ENCODE measurements at places on chromosomes 4 and X.

- DNase-seq = no peak
Observed at GRCh38 chr4:81507530-81507929, 35.8 kb upstream of the RASGEF1B start.

DNA sequence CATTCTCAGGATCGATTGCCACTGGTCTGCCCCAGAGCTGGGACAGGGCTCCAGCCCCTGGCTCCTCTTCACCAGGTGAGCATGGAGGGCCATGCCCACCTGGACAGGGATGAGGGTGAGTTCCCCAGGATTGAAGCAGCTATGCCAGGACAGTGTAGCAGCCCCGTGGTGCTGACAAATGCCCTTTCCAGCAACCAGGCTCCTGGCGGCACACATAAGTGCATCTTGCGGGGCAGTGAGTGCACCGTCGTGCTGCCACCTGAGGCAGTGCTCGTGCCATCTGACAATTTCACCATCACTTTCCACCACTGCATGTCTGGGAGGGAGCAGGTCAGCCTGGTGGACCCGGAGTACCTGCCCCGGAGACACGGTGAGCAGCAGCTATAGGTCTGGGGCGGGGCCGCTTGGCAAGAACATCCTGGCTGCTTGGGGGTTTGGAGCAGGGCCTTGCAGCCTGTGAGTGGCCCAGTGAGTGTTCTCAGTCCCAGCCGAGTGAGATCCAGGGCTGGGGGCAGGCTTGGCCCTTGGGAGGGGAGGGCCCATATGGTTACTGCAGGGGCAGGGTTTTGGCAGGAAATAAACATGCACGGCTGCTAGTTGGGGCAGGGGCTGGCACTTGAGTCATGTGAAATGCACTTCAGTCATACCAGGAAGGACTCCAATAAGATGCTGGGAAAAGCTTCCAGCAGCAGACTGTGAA, 6.1 kb downstream of the IL9R start:
- DNase-seq = peak; percentile 55

- DNase-seq = no peak
Observed at GRCh38 chrX:72358313-72358712, 52.6 kb upstream of the CITED1 start.

DNA sequence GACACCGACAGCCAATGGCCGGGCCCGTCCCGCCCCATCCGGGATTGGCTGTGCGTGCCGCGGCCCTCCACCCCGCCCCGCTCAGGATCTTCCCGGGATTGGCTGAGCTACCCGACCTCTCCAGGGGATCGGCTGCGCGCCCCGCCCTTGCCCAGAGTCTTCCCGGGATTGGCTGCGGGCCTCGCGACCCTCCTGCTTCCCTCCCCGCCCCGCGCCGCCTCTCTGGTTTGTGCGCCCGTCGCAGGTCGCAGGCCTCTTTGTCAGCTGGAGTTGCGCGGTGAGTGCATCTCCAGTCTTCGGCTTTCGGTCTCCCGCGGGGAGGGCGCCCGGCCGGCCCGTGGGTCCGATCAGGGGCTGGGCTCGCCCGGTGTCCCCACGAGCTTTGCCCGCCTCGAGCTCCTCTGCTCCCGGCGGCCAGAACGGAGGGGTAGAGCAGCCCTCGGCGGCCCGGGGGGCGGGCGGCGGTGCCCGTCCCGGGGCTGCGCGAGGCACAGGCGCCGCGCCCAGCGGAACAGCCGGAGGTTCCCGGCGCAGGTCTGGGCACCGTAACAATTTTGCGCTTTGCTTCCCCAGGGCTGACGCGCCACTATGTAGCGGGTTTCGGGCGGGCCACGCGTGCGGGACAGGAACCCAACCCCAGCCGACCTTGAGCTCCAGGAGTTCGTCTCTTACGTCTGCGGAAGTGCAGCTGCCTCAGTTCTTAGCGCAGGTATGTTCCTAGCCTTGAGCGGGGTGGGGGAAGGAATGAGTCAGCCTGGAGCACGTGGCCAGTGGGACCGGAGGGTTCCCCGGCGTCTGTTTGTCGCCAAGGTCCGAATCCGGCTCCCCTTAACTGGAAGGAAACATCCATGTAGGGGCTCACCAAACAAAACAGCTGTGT, 38.7 kb downstream of the ERVMER34-1 start:
- DNase-seq = peak; percentile 99

GRCh38 chrX:29634516-29634915, 580.8 kb upstream of the MAGEB2 start:
- DNase-seq = no peak

DNA sequence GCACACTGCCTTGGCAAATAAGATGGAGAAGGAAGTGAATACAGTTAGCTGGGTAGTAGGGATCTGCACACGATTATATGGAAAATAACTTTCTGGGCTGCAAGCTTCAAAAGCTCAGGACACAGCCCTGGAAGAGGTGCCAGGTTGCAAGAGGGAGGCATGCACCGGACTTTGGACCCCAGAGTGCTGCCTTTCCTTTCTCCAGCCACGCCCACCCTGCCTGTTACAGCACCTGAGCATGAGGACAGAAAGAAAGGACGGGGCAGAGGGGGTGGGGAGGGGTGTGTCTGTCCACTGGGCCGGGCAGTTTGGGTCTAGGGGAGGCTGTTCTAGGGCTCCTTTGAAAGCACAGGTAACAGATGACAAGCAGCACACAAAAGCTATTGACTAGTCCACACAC, 152.8 kb downstream of the ENPP6 start:
- DNase-seq = no peak

DNA sequence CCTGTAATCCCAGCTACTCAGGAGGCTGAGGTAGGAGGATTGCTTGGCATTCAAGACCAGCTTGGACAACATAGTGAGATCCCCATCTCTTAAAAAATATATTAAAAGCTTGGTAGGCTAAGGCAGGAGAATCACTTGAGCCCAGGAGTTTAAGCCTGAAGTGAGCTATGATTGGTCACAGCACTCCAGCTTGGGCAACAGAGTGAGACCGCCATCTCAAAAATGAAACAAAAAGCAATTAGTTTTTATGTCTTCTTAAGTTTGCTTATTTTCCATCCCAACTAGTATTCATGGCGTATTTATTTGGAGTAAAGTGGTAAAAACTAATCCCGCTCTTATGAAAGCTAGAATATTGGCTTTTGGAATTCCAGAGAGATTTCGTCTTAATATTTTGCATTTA, 25.4 kb upstream of the PDE5A start:
- no peak for DNase-seq

- DNase-seq = no peak
Observed at GRCh38 chr4:128675083-128675482, 134.4 kb upstream of the JADE1 start.

DNA sequence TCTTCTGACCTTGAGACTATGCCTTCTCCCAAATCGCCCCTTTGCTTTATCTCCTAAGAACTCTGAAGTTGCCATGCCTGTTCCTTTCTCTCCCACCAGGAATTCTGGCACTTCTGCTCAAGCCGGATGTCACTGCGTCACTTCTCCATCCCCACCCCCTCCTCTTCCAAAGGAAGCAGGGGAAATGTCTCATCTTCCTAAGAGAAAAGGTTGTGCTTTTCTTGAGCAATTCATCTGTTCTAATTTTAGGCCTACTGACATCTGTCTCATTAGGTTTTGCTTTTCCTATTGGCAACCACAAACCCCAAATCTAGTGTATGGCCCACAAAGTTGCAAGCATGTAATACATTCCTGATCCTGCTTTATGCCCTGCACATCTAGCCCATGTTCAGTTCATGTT, 163.1 kb upstream of the PLAC1 start:
- no peak for DNase-seq

DNA sequence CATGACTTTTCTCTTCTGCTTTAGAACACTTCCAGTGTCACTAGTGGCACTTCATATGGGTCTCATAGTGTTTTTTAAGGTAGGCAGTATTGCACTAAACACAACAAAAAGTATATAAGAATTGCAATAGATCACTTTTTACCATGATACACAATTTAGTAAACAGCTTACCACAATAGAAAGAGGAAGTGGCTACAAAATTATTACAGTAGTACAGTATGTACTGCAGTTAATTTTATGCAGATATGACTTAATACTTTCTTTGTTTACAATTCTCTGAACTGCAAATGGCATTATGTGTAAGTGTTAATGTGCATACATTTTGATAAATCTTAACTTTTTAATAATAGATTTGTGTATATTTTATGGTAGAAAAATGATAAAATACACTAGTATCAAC, 157.3 kb downstream of the RRAGB start:
- no peak for DNase-seq

- DNase-seq = no peak
Observed at GRCh38 chr4:154415313-154415712, 76.3 kb downstream of the DCHS2 start.

- DNase-seq = no peak
Observed at GRCh38 chr4:14621731-14622463, 380.4 kb upstream of the CPEB2 start.

- DNase-seq = no peak
Observed at GRCh38 chr4:52638717-52639116, 20.4 kb downstream of the USP46 start.

DNA sequence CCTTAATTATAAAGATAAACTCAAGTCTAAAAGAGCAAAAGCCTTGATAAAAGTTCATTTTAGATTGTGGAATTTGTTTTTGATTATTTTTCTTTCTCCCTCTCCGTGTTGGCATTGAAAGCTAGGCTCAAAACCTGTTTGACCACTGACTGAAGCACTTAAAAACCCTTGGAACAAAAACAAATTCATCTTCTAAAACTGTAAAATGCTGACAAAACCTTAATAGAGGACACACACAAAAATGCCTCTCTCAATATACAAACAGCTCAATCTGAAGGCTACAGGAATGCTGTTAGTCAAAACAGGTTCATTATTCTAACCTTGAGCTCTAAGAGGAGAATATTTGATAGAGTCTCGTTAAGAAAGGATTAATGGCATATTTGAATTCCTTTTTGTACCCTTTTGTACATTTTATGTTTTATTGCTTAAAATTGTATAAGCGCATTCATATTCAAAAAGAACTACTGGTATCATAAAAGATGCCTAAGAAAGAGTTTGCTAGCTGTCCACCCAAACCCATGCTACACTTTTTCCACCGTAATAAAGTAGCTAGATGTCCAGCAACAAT, 74.3 kb upstream of the NAP1L5 start:
- DNase-seq = no peak

DNA sequence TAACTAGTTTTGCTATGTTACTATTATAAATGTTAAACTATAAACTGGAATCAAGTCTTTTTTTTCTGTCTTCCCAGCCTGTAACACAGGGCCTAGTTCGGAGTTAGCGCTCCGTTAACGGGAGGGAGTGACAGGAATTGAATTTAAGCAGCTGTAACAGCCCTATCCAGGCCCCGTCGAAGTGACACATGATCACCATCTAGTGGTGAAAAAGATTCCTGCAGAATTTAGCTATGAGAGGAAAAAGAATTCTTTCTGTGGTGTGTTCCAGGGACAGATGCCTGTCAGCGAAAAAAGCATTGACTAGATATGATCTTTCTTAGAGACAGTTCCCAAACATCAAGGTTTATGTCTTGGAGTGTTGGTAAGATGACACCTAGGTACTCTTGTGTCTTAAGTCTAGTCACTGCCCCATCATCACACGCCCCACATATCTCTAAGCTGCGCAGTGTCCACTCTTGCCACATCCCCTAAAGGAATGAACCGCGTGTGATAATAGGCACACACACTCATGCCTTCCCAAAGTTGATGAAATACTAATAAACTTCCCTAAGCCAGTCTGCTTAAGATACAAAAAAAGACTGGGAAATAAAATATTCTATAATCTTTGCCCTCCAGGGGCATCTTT, 2.1 kb downstream of the GAB3 start:
- DNase-seq = peak; percentile 88

DNA sequence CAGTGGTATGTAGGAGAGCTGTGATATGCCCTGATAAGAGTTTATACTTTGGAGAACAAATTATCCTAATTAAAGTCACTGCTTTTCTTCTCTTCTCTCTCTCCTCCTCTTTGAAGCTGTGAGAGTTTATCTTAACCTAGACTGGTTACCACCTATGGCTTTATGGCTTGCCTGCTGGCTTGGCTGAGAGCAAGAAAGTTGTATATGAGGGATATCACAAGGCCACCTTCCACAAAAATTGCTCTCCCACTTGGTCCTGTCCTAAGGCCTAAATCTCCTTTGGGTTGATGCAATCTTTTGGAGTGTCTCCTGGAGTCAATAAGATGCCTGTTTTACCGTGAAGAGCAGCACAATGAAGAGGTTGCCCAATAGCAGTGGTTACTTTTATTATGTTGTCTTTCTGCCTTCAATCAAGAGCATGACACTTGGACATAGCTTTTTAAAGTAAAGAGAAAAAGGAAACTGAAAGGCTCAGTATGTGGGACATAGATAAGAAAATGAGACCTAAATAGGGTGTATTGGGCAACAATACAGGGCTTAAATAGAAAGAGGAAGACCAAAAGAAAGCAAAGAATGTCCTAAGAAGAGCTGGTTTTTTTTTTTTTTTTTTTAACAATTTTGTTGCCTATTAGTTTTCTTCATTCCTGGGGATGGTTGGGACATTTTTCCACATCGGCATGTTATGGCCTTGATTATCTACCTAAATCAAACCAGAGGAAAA, 9.2 kb downstream of the GUCY1A1 start:
- no peak for DNase-seq

GRCh38 chr4:68271851-68272357, 26.4 kb upstream of the TMPRSS11B start:
- DNase-seq = no peak

DNA sequence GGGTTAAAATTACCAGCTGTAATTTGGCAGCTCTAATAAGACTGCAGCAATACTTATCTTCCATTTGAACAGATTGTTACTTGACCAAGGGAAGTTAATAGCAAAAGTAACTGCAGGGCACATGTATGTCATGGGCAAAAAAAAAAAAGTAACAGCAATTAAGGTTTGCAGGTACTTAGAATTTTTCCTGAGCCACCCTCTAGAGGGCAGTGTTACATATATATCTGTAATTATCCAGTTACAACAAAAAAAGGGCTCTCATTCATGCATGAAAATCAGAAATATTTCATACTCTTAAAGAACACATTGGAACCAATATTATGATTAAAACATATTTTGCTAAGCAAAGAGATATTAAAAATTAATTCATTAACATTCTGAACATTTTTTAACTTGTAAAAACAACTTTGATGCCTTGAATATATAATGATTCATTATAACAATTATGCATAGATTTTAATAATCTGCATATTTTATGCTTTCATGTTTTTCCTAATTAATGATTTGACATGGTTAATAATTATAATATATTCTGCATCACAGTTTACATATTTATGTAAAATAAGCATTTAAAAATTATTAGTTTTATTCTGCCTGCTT, 25.1 kb downstream of the XIAP start:
- peak; percentile 75 for DNase-seq

- no peak for DNase-seq
Observed at GRCh38 chrX:46916273-46916672, 4.1 kb downstream of the JADE3 start.

All from activated CD4-positive, alpha-beta T cell treated with anti-CD3 and anti-CD28 coated beads, Interleukin-2, amount 10 ng/mL, durations not matched to agents 24 days and 14 days (primary cell).